ENCODE measurements at places on chromosomes 11 and 22. TPM values are rescaled to one million over a fixed set of nuclear protein-coding genes. Genes with fewer than 3 reads are reported as not detected.

GRCh38 chr11:45525393-45525792, 140.0 kb downstream of the CHST1 start:
- no peak for DNase-seq

- DNase-seq = no peak
These were observed 337.9 kb downstream of the BRD1 start for GRCh38 chr22:49489821-49490220.

GRCh38 chr22:23825246-23825905, 13.4 kb downstream of the DERL3 start:
- DNase-seq = no peak

GRCh38 chr11:1780700-1781592, 17.2 kb upstream of the CTSD start:
- DNase-seq = no peak

- DNase-seq = no peak
These were observed 62.6 kb downstream of the BUD13 start for GRCh38 chr11:116710001-116710674.

GRCh38 chr22:40203572-40203971, 25.8 kb downstream of the TNRC6B start:
- DNase-seq = no peak

DNA sequence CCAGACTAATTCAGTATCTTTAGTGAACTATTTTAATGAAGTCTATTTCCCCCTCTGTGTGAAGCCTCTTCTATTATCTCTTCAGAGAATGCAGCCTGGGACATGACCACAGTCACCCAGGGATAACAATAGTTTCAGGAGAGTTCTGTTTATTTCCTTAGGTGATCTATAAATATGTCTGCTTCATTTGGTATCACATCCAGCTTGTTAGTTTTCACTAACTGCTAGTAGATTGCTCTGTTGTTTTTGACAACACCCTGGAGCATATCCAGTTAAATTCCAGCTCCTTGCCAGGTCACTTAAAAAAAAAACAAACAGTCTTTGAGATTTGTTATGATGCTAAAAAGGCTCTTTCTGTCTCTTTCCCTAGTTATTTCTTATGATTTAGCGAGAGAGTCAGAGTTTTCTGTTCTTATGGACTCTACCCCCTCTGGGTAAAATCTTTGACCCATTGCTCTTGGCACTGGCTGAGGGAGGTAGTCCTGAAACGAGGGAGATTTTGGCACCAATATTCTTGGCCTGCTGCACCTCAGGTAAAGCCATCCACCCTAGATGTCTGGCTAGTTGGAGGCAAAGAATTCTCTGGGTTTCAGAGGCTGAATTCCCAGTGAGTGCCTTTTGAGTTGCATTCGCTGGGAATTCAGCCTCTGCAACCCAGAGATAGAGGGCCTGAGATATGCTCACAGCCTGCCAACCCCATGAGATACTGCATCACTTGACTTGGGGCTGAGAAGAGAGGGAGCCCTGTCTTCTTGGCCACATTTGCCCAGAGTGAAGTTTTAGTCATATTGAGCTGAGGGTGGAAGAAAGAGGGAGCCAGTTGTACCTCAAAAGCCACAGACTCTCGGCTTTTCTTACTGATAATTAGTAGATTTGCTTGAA, 159.1 kb downstream of the PGR start:
- no peak for DNase-seq

DNA sequence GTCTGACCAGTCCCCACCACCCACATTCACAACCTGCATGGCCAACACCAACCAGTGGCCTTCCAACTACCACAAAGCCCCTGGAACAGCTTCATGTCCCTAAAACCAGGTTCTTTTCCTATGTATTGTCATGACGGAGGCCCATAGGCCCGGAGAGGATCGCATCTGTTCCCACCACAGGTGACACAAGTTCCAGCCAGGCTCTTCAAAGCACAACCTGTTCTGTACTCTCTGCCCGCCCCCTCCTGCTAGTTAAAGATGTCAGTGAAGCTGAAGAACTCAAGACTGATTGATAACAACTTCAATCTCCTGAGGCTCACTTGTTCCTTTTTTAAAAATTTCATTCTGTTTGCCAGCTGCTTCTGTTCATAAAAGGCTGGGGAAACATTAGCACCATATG, 121.1 kb upstream of the GUCY1A2 start:
- DNase-seq = no peak

- no peak for DNase-seq
These were observed 7.5 kb upstream of the OR8G1 start for GRCh38 chr11:124233376-124233775.

Gene IL18
- polyA plus RNA-seq = 114 TPM

- DNase-seq = no peak
These were observed 61.1 kb downstream of the KIAA1671 start for GRCh38 chr22:25013607-25014006.

Gene GGTLC2
- not detected for polyA plus RNA-seq

Gene RIN1
- 9.7 TPM for polyA plus RNA-seq

Gene NXPE1
- polyA plus RNA-seq = not detected

DNA sequence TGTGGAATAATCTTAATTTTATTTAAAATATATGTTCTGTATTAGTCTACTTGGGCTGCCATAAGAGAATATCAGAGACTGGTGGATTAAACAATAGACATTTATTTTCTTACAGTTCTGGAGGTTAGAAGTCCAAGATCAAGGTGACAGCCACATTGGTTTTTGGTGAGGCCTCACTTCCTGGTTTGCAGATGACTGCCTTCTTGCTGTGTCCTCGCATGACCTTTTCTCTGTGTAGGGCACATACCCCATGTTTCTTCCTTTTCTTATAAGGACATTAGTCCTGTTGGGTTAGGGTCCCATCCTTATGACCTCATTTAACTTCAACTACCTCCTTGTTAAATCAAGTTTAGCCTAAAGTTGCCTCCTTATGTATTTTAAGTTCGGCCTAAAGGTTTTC, 202.7 kb upstream of the MPPED2 start:
- DNase-seq = no peak

Gene WNT7B
- 92.0 TPM for polyA plus RNA-seq

Gene CCDC116
- 0.04 TPM for polyA plus RNA-seq

- no peak for DNase-seq
These were observed 30.7 kb downstream of the SHISAL1 start for GRCh38 chr22:44281768-44282637.

DNA sequence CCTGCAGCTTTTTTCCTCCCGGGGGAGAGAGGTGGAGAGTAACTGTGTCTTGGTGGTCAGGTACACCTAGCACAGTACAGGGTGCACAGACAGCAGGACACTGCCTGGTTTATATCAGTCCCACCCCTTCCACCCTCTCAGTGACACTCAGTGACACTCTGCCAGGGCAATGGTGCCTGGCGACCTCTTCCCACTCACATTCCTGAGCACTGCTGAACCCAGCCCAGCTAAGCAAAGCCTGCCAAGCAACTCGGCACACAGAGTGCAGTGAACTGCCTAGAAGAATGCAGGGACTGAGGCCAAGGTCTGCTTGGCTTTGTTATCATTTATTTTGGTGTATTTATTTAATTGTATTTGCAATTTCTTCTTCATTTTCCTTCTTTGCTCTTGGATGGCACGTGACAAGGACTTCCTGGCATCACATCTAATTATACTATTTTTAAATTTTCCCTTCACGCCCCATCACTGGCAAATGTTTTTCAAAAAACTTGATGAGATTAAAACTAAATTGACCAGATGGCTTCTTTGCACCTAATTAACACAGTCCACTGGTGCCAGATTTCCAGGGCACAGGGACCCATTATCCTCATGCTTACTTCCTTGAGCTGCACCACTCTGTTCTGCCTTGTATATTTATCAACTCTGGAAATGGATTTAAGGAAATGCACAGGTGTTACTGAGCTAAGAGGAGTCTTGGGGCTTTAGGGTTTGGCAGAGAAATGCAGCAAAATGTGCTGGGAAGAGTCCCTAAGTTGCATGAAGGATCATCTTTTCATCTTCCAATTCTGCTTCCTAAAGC, 205.6 kb downstream of the ADAMTS15 start:
- DNase-seq = no peak

GRCh38 chr11:93958991-93959390, 62.2 kb upstream of the HEPHL1 start:
- DNase-seq = no peak

GRCh38 chr11:115269191-115269950, 234.8 kb downstream of the CADM1 start:
- DNase-seq = no peak

- DNase-seq = no peak
These were observed 6.4 kb upstream of the CCDC88B start for GRCh38 chr11:64333556-64333955.

All from A549 (cell line).